Uterus (tissue), 4 donors: ENCODE measurements at places on chromosomes 4 and X.

GRCh38 chr4:82282875-82283274, 90.9 kb downstream of the HNRNPD start:
- DNase-seq, result no peak

- no peak for DNase-seq
Measured at GRCh38 chrX:153662266-153662665, 11.3 kb downstream of the PNCK start.

- no peak for DNase-seq
Measured at GRCh38 chr4:145732001-145732815, 52.3 kb downstream of the C4orf51 start.

GRCh38 chr4:138445098-138445497, 202.9 kb upstream of the SLC7A11 start:
- DNase-seq, result no peak

DNA sequence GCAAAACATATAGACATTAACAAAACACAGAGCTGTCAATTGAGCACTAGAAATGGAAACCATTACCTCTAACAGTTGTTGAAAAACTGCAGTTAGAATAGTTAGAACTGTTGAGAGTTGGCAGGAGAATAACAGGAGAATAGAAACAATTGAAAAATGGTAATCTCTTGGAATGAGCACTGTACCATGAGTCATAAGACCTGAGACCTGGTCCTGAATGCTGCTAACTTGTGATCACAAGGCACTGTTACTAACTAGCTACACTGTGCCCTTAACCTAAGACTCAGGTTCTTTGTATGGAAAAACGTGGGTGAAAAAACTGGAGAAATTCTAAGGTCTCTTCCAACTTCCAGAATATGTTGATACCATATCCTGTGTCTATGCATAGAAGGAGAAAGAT, 29.3 kb downstream of the FAM114A1 start:
- no peak for DNase-seq

DNA sequence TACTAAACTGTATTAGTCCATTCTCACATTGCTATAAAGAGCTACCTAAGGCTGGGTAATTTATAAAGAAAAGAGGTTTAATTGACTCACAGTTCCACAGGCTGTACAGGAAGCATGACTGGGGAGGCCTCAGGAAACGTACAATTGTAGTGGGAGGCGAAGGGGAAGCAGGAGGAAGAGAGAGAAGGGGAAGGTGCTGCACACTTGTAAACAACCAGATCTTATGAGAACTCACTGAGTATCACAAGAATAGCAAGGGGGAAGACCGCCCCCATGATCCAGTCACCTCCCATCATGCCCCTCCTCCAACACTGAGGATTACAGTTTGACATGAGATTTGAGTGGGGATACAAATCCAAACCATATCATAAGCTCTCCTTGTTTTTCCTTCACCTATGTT, 40.9 kb downstream of the RPA4 start:
- DNase-seq, result no peak

GRCh38 chrX:123169247-123169901, 14.7 kb upstream of the GRIA3 start:
- no peak for DNase-seq

- no peak for DNase-seq
Measured at GRCh38 chr4:1627417-1628313, 56.4 kb downstream of the FAM53A start.

- no peak for DNase-seq
Measured at GRCh38 chr4:95409127-95409526, 139.6 kb downstream of the UNC5C start.

GRCh38 chr4:185332575-185333464, 62.9 kb downstream of the LRP2BP start:
- no peak for DNase-seq

DNA sequence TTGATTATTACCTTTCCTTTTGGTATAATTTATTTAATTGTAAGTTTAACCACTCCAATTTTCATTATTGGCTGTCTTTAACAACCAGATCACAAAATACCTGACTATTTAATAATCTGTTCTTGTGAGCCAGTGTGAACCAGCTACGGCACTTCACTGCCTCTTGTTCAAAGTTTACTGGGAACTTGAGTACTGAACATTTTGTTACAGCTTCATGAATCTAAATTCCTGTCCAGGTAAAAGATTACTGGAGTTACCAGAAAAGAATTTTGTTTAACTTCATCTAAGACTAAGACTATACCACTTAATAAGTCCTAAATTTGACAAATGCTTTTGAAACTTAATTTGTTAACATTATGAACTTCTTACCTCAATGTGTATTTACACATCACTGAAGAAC, 178.3 kb downstream of the FBXO8 start:
- DNase-seq, result no peak

DNA sequence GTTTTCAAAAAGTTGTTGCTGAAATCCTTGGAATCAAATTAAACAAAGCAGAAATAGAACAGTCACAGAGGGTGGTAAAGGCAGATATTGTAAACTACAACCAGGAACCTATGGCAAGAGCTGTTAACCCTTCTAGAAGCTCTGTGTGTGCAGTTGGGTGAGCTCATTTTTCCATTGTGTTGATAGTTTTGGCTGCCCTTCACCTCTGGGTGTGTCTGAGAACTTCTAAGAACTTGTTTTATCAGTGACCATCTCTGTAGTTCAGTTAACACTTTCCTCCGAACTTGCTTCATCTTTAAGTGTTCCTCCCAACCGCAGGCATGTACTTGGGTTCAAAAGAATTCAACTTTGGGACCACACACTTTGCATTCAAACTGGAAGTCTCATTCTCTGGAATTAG, 32.7 kb downstream of the RBMX start:
- no peak for DNase-seq
